Thyroid gland (tissue), 4 donors: ENCODE measurements at places on chromosomes 7 and 10. TPM values are rescaled to one million over a fixed set of nuclear protein-coding genes. Genes with fewer than 3 reads are reported as not detected.

The PAPOLB gene
- total RNA-seq, result 1.4 TPM

The PON1 gene
- not detected for total RNA-seq

The CYP2C8 gene
- total RNA-seq, result not detected

The AKR1C1 gene
- total RNA-seq, result 132 TPM

DNA sequence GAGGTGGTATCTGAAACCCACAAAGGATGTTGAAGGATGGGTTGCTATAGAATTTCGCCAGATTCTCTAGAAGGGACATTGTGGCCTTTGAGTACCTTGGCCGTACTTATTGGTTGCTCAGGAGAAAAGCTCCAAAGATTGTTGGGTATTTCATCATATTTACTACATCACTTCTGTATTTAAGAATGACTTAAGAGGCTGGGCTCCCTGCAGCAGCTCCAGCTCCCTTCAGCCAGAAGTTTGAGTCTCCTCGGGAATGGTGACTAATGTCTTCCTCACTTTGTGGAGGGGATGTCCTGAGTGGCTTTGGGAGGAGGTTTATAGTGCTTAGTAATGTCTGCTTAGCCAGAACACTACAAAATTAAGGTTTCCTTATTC is 18.1 kb downstream of the MINDY4 start:
- DNase-seq, result no peak
- H3K4me1 ChIP-seq, result peaks cover 32% of the 10 kb centered on the region
- no peaks in the 10 kb centered on the region for H3K27me3 ChIP-seq
- H3K36me3 ChIP-seq, result peaks cover 15% of the 10 kb centered on the region
- no peak overlapping the region for H3K4me3 ChIP-seq

DNA sequence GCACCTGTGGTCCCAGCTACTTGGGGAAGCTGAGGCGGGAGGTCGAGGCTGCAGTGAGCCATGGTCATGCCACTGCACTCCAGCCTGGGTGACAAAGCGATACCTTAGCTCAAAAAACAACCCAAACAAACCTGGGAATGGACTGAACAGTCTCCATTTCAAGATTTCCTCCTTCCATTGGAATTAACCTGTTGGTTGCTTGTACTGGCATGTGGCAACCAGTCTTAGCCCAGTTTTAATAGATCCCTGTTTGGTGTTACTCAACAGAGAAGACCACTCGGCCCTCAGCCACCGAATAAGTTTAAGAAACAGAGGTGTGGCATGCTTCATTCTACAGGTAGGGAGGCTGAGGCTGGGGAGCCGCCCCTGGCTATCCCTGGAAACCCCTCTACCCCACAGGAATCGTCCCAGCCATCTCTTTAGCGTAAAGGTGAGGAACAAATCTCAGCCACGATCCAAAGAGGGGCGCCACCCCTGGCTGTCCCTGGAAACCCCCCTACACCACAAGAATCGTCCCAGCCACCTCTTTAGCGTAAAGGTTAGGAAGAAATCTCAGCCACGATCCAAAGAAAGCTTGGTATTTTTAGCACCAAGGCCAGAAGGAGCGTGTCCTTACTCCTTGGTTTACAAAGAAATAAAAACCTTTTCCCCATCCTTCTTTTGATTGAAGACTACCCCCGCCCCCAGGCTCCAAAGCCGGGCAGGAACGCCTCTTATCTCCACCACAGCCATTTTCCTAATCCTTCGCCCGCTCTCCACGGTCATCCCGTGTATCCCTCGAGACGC is 861 bp upstream of the TSPAN14 start:
- no peaks in the 10 kb centered on the region for H3K27me3 ChIP-seq
- no peak overlapping the region for H3K4me3 ChIP-seq
- peak overlapping the region; percentile 93 for H3K27ac ChIP-seq
- H3K36me3 ChIP-seq, result no peaks in the 10 kb centered on the region
- H3K4me1 ChIP-seq, result peaks cover 50% of the 10 kb centered on the region

DNA sequence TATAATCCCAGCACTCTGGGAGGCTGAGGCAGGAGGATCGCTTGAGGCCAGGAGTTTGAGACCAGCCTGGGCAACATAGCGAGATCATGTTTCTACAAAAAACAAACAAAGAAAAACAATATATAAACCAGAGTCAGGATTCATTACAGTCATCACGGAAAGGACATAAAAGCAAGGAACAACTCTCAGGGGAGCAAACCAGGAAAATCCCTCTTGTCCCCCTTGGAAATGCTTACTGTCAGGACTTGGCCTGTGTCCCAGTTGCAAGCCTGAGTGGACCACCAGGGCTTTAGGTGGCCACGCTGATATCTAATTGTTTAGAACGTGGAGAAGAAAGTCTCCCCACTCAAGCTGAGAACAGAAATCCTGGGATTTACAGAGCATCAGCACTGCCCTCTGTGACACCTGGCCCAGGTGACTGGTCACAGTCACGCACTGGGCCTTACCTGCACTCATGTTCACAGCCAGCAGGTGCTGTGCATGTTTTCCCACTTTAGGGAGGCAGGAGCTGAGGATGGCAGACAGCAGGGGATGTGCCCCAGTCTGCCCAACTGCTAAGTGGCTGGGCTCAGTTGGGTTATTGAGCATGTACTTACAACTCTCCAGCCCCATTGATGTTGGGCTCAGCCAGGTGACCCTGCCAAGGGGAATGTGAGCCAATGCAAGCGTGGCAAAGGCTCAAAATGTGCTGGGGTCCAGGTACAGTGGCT is 60.9 kb downstream of the TMEM130 start:
- H3K36me3 ChIP-seq, result no peaks in the 10 kb centered on the region
- H3K4me1 ChIP-seq, result no peaks in the 10 kb centered on the region
- no peak overlapping the region for H3K27ac ChIP-seq
- no peak overlapping the region for H3K4me3 ChIP-seq

DNA sequence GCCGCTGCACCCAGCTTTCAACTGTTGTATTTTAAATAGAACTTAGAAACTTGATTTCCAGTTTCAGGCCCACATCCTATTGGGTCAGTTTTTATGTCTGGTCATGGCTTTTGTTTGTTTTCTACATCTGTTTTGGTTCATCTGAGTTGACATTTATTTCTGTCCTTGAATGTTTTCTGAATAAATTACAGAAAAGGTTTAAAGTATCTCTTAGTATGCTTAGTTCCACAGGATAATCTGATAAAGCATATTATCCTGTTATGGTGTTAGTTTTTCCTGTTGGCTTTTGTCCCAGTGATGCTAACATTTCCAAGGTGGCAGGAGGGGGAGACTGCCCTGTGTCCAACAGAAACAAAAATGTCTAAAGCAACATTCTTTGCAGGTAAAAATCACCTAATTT is 733.2 kb downstream of the INHBA start:
- no peak overlapping the region for H3K27ac ChIP-seq
- no peaks in the 10 kb centered on the region for H3K36me3 ChIP-seq
- no peak for DNase-seq
- H3K4me3 ChIP-seq, result no peak overlapping the region

DNA sequence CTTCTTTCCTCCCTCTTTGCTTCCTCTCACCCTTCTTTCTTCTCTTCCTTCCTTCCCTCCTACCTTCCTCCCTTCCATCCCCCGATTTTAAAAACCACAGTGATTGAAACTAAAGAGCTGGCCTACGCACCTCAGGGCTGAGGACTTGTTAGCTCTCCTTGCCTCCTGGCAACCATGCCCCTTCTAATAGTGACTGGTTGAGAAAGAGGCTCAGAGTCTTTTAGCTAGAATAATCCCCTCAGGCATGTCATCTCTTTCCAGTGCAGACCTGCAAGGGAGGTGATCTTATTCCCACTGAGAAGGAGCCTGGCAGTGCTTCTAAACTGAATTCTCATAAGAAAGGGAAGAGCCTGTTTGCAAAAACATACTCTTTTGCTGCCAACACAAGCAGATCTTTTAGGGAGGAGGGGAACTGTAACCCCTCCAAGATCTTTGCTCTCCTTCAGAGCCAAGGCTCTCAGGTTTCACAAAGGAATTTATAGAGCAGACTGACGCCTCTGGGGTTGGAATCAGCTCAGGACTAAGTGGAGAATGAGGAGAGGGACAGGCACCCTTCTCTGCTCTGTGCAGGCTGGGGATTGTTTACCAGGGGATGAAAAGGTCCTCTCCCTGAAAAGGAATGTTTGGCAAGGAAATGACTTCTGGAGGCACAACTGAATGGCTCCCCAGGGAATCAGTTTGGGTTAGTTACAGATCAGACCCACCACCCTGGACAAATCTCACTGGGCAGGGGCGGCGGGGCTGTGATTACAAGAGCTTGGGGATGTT is 9.4 kb upstream of the ANKRD1 start:
- no peaks in the 10 kb centered on the region for H3K27me3 ChIP-seq
- H3K36me3 ChIP-seq, result no peaks in the 10 kb centered on the region
- DNase-seq, result peak; percentile 29
- no peak overlapping the region for H3K4me3 ChIP-seq
- H3K27ac ChIP-seq, result peak overlapping the region; percentile 57

GRCh38 chr10:98855403-98856189 is 380.1 kb downstream of the HPSE2 start:
- no peak for DNase-seq
- H3K4me3 ChIP-seq, result no peak overlapping the region
- H3K4me1 ChIP-seq, result no peaks in the 10 kb centered on the region
- no peak overlapping the region for H3K27ac ChIP-seq
- H3K36me3 ChIP-seq, result no peaks in the 10 kb centered on the region

GRCh38 chr10:2225609-2226008 is 488.3 kb upstream of the ADARB2 start:
- no peak overlapping the region for H3K4me3 ChIP-seq
- no peaks in the 10 kb centered on the region for H3K27me3 ChIP-seq
- no peak for DNase-seq
- H3K36me3 ChIP-seq, result no peaks in the 10 kb centered on the region
- no peak overlapping the region for H3K27ac ChIP-seq
- H3K4me1 ChIP-seq, result no peaks in the 10 kb centered on the region

- no peaks in the 10 kb centered on the region for H3K27me3 ChIP-seq
- no peaks in the 10 kb centered on the region for H3K36me3 ChIP-seq
- no peaks in the 10 kb centered on the region for H3K4me1 ChIP-seq
- DNase-seq, result no peak
- H3K4me3 ChIP-seq, result no peak overlapping the region
- H3K27ac ChIP-seq, result no peak overlapping the region
Measured at GRCh38 chr10:91023700-91024398, 103.0 kb upstream of the ANKRD1 start.

GRCh38 chr10:18100669-18101068 is 39.6 kb upstream of the CACNB2 start:
- no peak overlapping the region for H3K27ac ChIP-seq
- no peak for DNase-seq
- no peaks in the 10 kb centered on the region for H3K27me3 ChIP-seq
- H3K36me3 ChIP-seq, result no peaks in the 10 kb centered on the region
- no peak overlapping the region for H3K4me3 ChIP-seq

DNA sequence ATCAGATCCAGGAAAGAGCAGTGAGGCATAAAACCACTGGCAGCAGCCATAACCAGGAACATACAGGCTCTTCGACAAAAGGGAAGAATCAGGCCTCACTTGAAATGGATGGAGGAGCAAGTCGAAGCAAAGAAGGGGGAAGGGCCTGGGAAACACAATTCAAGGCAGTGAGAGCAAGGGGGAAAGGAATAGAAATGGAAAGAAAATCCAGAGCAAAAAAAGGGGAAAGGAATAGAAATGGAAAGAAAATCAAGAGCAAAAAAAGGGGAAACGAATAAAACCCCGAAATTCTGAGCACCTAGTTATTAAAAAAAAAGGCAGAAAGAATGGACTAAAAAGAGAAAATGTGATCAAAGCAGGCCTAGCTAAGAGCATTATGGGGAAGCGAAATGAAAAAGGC is 24.1 kb upstream of the PRKAR2B start:
- no peak overlapping the region for H3K4me3 ChIP-seq
- H3K27ac ChIP-seq, result no peak overlapping the region
- H3K4me1 ChIP-seq, result no peaks in the 10 kb centered on the region
- no peaks in the 10 kb centered on the region for H3K36me3 ChIP-seq
- DNase-seq, result no peak
